ENCODE measurements at places on chromosomes 1 and 21.

GRCh38 chr1:243667591-243667990, 182.5 kb downstream of the AKT3 start:
- DNase-seq, result no peak

GRCh38 chr1:160206036-160206389, 829 bp downstream of the PEA15 start:
- DNase-seq, result peak; percentile 68

DNA sequence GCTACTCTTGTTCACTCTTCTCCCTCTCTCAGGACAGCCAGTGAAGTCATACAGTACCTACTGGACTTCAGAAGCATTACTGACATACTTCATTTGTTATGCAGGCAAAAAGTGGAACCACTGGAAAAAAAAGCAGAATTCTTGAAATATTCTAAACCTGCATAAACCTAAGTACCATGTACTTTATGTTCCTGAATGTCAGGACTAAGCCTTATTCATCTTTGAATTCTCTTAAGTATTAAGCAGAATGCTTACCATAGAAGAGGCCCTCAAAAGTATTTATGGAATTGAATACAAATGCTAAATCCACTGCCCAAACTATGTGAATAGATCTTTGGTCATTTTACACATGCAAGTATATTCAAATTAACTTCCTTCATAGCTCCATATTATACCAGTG, 7.8 kb downstream of the PSMB2 start:
- DNase-seq, result no peak

DNA sequence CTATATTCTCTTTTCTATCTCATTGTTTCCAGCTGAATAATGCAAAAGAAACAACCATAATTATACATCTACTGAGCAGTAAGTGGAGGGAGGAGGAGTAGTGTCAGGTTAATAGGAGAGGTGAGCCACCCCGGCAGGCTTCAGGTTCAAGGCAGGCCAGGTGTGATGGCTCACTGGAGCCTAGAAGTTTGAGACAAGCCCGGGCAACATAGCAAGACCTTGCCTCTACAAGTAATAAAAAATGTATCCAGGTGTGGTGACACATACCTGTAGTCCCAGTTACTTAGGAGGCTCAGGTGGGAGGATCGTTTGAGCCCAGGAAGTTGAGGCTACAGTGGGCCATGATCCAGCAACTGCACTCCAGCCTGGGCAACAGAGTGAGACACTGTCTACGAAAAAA, 1.9 kb upstream of the DIP2A start:
- peak; percentile 75 for DNase-seq

- no peak for DNase-seq
These were observed 65.2 kb downstream of the BCAR3 start for GRCh38 chr1:93616221-93616995.
